ENCODE measurements at places on chromosomes 1 and 21.

- DNase-seq = no peak
Observed at GRCh38 chr1:46411601-46412341, 17.7 kb downstream of the FAAH start.

DNA sequence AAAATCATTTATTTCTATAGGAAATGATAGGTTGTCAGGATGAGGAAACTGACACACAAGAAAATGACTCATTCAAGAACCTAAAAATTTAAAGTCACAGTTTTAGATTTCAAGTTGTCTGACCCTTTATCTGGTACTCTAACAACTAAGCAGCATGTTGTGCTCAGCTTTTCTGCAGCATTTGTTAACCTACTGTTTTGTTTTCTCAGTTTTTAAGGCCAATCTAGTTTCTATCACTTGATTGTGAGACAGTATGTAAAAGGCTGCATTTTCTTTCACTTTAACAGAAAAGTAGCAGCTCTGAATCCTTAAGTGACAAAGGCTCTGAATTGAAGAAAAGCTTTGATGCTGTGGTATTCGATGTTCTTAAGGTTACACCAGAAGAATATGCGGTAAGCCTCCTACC is 59.1 kb downstream of the RALGPS2 start:
- DNase-seq = no peak

GRCh38 chr1:91345395-91346005 is 59.1 kb downstream of the HFM1 start:
- DNase-seq = no peak

- DNase-seq = no peak
Observed at GRCh38 chr1:247357052-247357780, 25.5 kb upstream of the ZNF496 start.

DNA sequence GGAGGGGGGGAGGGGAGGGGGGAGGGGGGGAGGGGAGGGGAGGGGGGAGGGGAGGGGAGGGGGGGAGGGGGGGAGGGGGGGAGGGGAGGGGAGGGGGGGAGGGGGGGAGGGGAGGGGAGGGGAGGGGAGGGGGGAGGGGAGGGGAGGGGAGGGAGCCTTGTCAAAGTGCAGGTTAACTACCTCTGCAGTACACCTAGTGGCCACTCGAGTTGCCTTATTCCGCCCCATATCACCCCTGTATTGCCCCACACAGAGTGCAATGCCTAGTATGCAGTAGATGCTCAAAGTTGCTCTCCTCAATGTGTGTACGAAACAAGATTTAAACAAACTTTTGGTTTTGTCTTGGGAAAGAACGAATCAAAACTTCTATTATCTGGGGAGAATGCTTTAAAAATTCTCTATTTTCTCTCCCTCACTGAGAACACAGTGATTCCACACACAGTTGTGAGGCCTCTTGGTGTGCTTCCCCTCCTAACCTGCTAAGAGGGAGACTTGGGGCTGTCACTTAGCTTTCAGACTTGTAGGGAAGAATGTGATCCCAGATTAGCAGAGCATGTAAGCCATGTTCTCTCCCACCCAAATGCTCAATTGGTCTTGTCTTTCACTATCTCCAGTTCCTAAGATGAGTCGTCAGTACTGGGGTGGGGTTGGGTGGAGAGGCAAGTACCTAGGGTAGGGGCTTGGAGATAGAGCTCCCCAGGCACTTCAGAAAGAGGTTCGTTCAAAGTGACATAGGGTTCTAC is 79.7 kb upstream of the MAP10 start:
- DNase-seq = no peak

DNA sequence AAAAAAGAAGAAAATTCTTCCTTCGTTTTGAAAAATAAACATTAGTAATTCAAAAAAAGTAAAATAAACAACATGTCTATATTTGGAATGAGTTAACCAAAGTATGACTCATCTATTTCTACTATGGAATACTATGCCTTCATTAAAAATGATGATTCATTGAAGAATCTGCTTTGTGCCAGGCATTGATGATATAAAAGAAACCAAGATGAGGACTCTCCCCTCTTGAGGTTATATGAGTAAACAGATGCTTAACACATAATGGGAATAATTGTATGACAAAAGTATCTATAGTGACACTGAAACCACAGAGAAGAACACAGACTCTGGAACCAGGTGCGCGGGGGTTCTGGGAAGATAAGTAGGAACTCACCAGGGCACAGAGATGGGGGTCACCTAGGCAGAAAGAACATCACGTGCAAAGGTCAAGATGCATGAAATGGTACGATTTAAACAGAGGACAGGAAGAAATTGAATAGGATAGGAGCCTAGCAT is 18.8 kb downstream of the ELF3 start:
- no peak for DNase-seq

- no peak for DNase-seq
Observed at GRCh38 chr21:25381936-25382452, 225.3 kb downstream of the MRPL39 start.

DNA sequence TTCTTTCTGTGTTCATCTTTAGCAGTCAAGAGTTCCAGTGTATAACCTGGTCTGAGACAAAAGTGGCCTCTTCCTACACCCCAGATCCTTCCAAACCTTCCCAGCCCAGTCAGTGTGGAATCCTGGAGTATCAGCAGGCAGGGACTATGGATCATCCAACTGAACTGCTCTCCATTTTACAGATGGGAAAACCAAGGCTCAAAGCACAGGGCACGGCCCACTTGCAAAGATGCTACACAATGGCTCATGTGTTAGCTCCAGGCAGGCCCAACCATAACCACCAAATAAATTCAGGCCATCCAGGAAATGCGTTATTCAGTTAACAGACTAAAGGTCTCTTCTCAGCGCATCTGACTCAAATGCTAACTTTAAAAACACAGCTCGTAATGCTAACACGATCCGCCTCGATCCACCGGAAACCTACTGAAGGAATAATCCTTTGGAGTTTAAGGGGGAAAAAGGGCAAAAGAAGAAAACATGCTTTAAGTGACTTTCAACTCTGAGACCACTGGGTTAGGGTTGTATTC is 7.1 kb downstream of the GLIS1 start:
- DNase-seq = no peak

DNA sequence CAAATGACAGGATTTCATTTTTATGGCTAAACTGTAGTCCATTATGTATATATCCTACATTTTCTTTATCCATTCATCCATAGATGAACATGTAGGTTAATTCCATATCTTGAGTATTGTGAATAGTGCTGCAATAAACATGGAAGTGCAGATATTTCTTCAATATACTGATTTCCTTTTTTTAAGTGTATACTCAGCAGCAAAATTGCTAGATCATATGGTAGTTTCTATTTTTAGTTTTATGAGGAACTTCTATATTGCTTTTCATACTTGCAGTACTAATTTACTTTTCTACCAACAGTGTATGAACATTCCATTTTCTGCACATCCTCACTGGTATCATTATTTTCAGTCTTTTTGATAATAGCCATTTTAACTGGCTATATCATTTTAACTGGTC is 30.1 kb downstream of the OR10J5 start:
- no peak for DNase-seq

DNA sequence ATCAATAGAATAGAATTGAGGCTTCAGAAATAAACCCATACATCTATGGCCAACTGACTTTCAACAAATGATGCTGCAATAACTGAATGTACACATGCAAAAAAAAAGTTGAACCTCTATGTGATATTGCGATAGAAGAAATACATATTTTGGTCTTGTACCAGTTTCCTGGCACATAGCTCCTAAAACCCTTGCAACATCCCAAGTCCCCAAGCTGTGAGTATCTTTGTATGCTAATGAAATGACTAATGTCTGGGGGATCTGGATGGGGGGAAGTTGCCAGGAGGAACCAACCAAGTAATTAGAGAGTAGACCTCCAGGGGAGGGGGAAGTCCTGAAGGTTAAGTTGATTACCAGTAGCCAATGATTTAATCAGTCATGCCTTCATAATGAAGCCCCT is 24.4 kb downstream of the BLZF1 start:
- DNase-seq = no peak

- DNase-seq = no peak
Observed at GRCh38 chr1:53507116-53507820, 48.1 kb downstream of the DMRTB1 start.

- no peak for DNase-seq
Observed at GRCh38 chr1:231465051-231465450, 43.0 kb upstream of the EGLN1 start.

DNA sequence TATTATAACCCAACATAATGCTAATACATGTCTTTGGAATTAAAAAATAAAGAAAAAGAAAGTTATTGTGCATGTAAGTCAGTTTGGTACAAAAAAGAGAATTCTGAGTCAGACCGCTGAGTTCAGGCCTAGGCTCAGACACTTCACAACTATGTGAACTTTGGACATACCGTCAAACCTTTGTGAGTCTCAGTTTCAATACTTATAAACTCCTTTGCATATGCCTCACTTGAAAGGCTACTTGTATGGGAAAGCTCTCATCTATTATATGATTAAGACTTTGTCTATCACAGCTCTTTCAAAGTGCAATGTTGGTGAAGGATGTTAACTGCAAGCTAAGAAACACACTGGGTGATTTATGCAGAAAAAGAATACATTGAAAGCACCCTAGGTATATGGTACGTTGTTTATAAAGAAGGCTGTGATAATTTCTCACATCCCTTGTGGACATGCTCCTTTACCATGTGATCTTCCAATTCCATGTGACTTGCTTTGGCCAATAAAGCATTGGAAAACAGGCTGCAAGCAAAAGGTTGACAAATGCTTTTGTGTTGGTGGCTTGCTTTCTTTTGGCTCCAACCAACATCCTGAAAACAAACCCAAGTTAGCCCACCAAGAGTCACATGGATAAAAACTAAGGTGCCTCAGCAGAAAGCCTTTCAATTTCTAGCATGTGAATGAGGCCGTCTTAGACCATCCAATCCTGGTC is 49.6 kb downstream of the INTS7 start:
- DNase-seq = no peak

- no peak for DNase-seq
Observed at GRCh38 chr1:187091666-187092065, 262.9 kb downstream of the PLA2G4A start.

GRCh38 chr1:197462539-197462938 is 194.5 kb downstream of the CRB1 start:
- no peak for DNase-seq

GRCh38 chr21:39715804-39716397 is 29.1 kb upstream of the IGSF5 start:
- peak; percentile 32 for DNase-seq

- DNase-seq = peak; percentile 3
Observed at GRCh38 chr1:10830961-10831668, 34.7 kb upstream of the CASZ1 start.

DNA sequence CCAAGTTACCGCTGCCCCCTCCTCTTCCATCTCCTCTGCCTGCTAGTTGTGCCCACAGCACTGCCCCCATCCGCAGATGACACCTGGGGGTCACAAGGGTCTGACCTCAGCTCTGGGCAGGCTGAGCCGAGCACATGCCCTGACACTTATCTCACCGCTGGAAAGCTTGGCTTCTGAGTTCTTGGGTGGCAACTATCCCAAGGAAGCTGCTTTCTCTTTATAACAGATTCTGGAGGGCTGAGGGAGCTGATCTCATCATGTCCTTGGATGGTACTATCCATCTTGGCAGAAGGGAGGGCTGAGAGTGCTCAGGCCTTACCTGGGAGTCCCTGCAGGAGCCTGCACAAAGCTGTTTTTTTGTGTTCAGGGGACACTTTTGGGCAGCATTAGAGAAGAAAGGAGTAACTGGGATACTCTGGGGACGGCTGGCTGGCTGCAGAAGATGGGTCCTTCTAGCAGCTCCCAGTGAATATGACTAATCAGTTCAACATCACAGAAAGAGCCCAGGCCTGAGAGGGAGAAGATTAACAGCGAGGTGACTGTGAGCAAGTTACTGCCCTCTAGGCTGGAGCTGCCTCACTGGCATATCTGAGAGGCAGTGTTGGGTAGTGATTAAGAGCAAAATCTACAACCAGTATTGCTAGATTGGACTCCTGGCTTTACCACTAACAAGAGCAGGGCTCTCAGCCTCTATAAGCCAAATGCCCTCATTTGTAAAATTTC is 71.6 kb downstream of the PLXNA2 start:
- DNase-seq = no peak

- DNase-seq = no peak
Observed at GRCh38 chr1:2356911-2357845, 34.2 kb downstream of the MORN1 start.

DNA sequence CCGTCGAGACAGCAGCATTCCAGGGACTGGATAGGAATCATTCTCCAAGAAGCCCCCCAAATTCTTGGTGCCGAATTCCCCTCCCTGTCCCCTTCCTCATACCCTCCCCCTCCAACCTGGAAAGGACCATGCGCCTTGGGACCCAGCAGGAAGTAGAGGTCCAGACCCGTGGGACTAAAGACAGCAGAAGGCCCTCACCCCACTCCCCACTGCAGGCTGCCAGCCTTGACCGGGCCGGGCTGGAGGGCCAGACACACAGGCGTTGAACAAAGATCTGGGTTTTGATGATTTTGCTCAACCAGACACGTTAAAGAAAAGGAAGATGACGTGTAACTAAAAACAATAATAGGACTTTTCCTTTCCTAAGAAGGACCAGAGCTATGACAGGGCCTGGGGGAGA is 286.5 kb downstream of the NPHP4 start:
- no peak for DNase-seq

GRCh38 chr1:179803104-179803503 is 60.0 kb downstream of the FAM163A start:
- no peak for DNase-seq
